ENCODE measurements at places on chromosomes 7 and 10.
A peak's percentile ranks its signal among the peaks of the same experiment; 100 is the strongest.

- no peak for DNase-seq
These were observed 161.7 kb downstream of the FAM107B start for GRCh38 chr10:14612873-14613587.

- no peak for DNase-seq
These were observed at the start of gene KNDC1 for GRCh38 chr10:133159950-133160825. KNDC1 (plus strand) TSS chr10:133160219; CDS start chr10:133160468, 249 bp downstream.

DNA sequence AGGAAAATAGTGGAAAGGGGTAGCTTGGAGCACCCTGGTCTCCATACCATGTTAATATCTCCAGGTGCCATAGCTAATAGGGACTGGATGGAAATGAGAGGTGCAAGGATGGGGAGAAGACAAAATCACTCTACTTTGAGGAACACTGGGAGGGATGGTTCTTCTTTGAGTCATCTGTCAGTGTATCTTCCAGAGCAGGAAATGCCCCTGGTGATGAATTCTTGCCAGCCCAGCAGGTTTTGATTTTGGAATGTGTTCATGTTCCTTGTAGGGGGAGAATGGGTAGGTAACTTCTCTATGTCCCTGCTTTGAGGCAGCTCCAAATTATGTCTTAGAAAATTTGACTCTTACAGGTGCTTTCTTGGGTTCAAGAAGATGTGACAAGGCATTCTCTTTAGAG, 177.0 kb upstream of the GLI3 start:
- DNase-seq, result no peak

DNA sequence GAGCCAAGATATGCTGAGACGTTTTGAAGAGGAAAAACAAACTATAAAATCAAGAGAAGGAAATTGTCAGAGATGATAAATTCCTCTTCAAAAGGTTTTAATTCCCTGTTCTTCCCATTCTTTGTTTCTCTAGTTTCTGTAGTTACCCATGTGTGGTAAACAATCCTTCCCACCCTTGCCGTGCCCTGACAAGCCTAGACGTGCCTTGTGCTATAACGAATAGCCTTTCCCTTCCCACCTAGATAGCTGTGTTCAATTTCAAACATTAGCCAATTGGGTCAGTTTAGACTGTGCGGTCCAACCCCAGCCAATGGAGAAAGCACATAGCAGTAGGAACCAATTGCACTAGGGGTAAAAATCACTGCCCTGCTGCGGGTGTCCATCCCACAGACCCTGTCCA, 138.1 kb downstream of the RALA start:
- no peak for DNase-seq

DNA sequence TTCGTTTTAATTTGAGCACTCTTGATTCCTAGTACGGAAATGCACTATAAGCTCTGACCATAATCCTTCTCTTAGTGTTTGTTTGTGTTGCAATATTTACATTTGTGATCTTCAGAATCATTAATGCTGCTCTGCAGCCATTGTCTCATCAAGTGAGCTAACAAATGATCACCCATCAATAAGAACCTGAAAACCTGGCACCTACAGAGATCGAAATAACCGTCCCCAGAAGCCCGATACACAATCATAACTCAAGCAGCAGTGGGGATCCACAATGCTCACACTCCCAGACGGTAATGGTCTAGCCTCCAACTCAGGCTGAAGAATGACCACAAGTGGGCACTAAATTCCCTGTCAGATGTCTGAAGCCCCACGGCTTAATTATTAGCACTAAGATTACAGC, 156.0 kb upstream of the NFE2L3 start:
- no peak for DNase-seq

- DNase-seq, result peak; percentile 36
These were observed 459 bp downstream of the CYCS start for GRCh38 chr7:25124465-25125136.
